Stimulated activated CD4-positive, alpha-beta T cell treated with anti-CD3 and anti-CD28 coated beads, Interleukin-1b, Interleukin-23, amount 100 ng/mL, for 48 hours (primary cell): ENCODE measurements at places on chromosomes 2 and 18.
A peak's percentile ranks its signal among the peaks of the same experiment; 100 is the strongest.

DNA sequence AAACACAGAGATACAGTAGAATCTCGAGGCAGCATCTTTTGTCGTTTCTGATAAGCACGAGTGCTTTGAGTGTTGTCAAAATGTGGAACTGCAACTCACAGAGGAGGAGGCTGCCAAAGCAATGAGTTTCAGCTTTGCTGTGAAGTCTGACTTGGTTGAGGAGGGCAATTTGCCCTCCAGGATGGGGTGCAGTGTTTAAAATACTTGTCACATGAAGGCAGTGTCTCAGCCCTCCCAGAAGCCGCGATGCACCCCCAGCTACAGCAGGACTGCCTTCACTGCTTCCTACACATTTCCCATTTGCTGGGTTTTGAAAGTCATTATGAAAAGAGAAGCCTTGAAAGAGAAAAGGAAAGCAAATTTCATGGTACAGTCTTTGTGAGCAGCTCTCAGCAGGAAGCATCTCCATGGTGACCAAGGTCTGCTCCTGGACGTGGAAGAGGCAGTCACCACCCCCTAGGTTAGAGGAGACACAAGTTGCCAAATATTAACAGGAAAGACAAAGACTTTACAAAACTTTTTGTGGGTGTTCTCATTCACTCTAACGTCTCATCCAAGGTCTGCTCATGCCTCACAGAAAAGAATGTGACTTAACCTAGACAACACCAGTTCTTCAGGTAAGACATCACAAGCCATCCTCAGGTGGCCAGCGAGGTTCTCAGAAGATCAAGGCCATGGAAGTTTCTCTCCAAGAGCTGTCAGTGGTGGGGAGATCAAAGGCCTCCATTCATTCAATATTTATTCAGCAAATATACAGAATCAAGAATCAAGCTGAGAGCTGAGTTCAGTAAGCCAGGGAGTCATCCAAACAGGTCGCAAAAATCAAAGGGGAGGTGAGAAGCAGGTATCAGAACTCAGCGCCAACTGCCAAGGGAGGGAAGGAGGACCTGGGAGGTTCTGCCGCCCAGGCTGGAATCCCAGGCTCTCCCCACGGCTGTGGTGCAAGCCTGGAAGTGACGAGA lies 476.0 kb downstream of the EIPR1 start:
- no peak for DNase-seq

DNA sequence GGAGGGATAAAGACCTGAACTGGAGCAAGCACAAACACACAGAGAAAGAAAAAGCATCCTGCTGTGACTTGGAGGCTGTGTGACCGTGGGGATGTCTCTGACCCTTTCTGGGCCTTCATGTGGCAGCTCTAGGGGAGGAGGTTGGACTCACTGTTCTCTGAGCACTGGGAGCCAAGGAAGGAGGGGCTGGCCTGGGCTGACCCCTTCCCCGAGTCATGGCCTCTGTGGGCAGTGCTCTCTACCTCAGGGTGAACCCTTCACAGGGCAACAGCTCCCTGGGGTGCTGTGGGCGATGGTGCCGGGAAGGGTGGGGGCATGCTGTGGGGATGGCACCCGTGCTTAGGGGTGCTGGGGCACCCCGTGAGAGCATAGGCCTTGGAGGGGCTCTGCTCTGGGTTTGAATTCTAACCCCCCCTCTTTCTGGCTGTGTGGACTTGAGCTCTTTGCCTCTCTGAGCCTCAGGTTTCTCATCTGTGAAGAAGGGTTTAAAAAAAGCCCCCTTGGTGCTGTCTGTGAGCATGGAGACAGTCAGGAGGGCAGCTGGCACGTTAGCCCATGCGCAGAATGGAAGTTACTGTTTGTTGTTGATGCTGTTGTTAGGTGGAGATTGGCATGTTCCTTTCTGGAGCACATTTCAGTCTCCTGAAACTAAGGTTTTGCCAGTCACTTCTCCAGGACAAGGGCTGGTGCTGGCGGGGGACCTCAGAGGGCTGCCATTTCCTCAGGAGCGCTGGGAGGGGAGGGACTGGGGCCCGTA lies 700 bp downstream of the TOGARAM2 start:
- DNase-seq: no peak

GRCh38 chr2:84924173-84925106 lies 19.0 kb downstream of the TMSB10 start:
- peak; percentile 79 for DNase-seq

GRCh38 chr18:70195014-70195614 lies 10.4 kb downstream of the RTTN start:
- DNase-seq: no peak

- no peak for DNase-seq
Observed at GRCh38 chr2:73892631-73893329, at the start of gene ACTG2. TSS of gene ACTG2 (plus strand) at chr2:73893008. CDS start at chr2:73901312, 8,304 bp downstream.

- DNase-seq: peak; percentile 52
Observed at GRCh38 chr2:171347591-171348032, 86.2 kb downstream of the METTL8 start.

- DNase-seq: no peak
Observed at GRCh38 chr18:48786455-48787202, 164.1 kb downstream of the SMAD7 start.

DNA sequence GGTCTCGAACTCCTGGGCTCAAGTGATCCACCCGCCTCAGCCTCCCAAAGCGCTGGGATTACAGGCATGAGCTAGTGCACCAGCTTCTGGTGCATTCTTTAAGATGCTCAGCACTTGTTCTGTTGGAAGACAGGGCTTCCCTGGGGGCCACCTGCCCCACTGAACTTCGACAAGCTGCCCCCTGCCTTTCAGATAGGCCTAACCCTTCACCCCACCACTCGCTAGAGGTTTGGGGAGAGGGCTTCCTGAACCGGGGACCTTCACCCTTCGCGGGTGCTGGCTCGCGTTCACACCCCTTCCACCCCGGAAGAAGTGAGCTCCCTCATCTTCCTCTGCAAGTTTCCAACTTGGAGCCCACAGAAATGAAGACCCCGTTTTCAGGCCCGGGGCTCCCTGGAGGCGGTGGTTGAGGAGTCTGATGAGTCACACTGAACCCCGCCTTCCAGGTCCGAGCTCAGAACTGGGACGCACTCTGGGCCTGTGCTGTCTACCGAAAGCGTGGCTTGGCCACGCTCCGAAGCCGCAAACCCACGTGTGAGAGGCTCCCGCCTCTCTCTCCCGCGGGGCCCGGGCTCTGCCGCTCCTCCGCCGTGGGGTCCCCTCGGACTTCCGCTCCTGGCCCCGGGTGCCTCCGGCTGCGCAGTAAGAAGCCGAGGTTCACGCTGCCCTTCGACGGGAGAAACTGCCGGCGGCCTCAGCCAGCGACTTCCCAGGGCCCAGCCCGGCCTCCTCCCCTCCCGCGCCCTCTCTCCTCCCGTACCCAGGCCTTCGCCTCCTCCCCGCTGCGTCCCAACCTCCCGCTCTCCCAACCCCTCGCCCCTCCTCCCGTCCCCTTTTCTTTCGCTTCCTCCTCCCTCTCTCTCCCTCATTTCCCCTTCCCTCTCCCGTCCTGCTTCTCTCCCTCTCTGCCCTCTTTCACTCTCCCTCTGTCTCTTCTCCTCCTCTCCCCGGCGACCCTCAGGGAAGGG lies 47.5 kb upstream of the SP3 start:
- DNase-seq: peak; percentile 13

- no peak for DNase-seq
Observed at GRCh38 chr2:173752152-173752551, 213.0 kb downstream of the SP3 start.

DNA sequence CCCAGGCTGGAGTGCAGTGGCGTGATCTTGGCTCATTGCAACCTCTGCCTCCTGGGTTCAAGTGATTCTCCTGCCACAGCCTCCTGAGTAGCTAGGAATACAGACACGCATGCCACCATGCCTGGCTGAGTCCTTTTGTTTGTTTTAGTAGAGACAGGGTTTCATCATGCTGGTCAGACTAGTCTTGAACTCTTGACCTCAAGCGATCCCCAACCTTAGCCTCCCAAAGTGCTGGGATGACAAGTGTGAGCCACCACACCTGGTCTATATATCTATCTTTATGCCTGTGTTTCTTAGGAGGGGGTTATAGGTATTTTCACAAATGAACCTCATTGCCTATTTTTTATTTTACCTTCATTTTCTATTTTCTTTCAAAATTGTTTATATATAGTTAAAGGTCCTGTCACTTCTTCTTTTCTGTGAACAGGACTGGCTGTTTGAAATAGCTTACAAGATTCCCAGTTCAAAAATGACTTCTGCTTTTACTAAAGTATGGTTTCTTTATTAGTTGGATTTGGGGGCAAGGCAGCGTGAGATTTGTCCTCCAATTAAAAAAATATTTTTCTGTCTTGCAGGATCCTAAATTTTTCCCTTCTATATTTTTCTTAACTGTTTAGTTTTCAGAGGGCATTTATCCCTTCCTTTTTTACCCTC lies 16.4 kb upstream of the MARCHF7 start:
- DNase-seq: no peak

DNA sequence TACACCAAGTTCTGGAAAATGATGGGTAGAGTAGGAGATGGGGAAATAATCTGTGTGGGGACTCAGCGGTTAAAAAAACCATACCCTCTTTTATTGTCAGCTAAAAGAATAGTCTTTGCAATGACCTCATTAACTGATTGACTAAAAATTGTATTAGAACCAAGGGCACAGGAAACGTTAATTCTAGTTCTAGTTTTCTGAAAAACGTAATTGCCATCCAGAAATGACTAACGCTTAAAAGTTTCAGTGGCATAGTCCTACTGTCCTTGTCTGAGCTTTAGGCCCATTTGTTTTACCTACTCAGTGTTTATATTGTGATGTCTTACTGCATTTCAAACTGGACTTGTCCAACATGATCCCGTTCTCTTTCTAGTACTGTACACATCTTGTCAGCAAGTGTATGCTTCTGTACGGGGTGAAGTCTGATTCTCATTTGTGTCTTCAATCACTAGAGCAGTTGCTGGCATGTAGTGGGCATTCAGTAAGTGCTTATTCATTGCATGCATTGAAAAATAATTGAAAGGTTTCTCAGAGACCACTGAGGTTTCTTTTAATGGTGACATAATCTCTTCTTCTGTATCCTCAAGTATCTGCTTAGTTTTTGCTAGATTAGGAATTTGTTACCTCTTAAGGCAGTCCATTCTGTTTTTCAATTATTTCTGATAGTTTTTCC lies 81.5 kb downstream of the ZNF407 start:
- DNase-seq: no peak

- DNase-seq: no peak
Observed at GRCh38 chr18:12559319-12559718, 98.6 kb downstream of the SPIRE1 start.

- no peak for DNase-seq
Observed at GRCh38 chr2:50769406-50770181, 262.3 kb downstream of the NRXN1 start.

DNA sequence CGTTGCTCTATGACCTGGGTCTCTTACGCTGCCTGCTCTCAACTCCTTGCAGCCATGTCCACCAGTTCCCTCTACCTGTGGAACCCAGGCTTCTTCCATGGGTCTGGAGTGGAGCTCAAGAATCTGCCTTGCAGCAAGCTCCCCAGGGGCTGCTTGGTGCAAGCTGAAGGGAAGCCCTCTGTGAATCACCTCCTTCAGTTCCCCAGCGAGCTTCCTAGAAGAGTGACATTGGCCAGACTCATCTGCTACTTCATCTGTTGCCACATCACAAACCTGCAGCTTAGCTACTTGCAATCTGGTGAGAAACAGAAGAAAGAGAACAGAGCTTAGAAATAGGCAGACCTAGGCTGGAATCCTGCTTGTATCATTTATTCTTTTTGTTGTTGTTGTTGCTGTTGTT lies 9.8 kb upstream of the EFR3B start:
- DNase-seq: no peak

DNA sequence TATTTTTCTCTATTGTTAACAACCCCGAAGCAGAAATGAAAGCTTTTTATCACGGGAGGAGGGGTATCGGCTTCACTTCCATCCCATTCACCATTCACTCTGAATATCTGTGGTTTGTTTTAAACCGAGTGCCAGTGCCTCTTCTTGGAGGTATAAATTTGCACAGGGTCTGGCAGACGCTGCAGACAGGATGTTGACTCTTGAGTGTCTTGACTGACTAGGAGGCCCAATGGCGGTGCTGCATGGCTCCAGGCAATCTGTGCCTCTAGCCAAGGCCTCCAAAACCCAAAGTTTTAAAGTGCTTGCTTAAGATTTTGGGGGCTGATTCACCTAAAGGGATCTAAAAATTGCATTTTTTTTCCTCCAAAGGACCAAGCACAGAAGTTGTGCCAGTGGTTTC lies 183.8 kb downstream of the LTBP1 start:
- no peak for DNase-seq

- peak; percentile 76 for DNase-seq
Observed at GRCh38 chr18:57837917-57838548, 34.9 kb upstream of the ATP8B1 start.

DNA sequence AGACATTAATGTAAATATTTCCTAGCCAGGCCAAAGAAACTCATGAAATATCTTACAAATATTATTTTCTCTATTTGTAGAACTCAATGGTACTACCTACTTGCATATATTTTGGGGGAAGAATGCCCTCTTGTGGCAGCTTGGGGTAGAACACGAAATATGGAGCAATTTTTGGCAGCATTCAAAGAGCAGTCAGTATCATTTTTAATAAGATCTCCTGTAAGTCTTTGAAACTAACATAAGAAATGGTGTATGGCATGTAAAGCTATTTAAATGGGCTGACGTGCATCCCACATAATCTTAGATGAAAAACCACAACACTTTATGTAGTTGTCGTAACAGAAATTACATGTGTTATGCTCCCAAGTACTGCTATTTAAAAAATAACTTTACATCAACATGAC lies 62.3 kb upstream of the CCDC195 start:
- DNase-seq: peak; percentile 58

DNA sequence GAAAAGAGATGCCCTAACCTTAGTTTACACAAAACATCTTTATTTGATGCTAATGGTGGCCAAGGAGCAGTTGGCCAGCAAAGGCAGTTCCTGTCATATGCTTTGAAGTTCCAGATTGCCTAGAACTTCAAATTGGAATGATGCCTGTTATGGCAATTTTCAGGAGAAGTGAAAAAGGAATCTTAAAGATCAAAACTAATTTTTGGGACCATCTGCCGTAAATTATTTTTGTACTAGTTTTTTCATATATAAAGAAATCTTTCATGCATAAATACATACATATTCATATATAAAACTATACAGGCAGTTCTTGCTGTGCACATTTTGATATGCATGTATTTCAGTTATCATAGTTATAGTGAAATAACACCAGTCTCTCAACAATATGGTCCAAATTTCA lies 1185.6 kb upstream of the FAM98A start:
- DNase-seq: no peak
